T-helper 17 cell (primary cell): ENCODE measurements at places on chromosomes 4 and X.

DNA sequence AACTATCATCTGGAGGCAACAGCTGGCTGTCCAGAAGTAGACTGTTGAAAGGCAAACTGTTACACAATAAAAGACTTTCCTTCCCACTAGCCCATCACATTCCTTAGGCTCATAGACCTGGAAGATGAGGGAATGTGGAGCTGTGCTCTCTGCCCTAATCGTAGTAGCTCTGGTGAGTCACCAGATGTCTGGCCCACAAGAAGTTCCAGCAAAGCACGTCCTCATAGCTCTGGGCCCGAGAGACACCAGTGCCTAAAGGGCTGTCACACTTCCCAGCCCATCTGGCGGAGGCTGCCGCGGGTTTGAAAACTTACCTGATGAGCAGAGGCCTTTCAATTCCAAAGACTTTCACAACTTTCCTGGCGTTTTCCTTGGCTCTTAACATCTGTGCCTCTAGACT lies 81.7 kb upstream of the STOX2 start:
- no peak for DNase-seq

DNA sequence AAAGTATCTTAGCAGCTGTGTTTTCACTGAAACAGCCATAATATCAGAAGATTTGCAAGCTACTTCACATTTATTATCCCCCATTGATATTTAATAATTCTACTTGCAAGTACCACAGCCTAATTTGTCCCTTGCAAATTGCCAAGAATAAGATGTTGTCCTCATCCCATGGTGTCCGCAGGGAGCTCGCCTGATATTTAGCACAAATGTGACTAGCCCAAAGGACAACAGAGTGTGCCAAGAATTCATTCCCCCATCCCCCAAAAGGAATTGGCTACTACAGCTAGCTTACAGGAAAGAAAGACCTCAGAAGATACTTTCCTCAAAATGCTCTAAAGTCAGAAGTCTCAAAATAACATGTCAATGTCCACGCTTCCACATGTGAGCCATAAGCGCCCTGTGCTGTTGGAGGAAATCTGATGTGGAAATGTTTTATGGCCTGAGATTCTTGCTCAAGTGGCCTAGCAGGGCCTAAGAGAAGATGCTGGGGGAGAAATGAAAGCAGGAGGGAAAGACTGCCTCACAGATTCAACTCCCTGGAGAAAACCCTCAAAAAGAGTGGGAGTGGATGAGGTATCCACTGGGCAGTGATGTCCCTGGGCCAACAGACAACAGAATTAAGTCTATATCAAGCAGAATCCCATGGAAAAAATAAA lies 111.4 kb downstream of the SH3KBP1 start:
- DNase-seq = no peak

GRCh38 chr4:7024336-7024890 lies 18.8 kb upstream of the TADA2B start:
- DNase-seq = no peak

- DNase-seq = no peak
These were observed 39.0 kb upstream of the SLC7A3 start for GRCh38 chrX:70969635-70970481.

DNA sequence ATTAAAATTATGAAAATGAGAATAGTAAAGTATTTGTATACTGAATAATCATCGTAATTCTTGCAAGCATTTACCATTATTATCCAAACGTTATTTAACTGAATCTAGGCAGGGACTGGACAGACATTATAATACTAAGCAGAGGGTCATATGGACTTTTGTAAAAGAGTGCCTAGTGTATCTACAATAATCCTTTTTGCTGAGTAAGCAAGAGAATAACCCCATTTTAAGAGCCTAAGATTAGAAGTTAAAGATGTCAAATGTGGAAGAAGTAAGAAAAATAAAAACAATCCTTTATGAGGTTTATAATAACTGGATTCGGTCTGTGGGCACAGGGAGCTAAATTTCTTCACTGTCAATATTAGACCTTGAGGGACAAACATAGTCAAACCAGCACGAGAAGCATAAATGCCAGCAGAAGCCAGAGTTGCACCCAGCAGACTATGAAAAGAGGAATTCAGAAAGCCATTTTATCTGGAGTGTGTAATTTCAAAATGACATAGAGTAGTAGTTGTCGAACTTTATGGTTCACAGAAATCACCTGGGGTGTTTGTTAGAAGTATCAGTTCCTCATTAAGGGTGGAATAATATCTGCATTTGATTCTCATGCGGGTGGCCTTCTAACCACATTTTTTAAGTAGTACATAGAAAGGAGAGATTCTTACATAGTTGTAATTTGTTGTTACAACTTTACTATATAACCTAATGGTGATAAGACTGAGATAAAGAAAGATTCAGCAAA lies 39.7 kb upstream of the DCLK2 start:
- no peak for DNase-seq

DNA sequence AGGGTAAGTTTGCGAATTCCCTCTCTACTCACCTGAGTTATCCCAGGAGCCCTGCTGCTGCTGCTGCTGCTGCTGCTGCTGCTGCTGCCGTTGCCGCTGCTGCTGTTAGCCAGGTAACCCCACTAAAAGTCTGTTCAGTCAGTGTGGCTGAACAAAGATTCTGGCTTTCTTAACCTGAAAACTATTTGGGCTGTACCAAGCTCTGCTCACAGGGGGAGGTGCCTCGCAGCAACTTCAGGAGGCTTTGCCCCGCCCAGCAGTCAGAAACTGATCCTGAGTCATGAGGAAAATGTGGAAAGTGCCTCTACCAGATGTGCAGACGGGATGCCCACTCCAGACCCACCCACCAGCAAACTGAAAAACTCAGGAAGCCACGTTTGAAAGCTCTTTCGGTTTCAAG lies at the start of gene CAPN6:
TSS of gene CAPN6 (minus strand) at position 145 of the 400 bp plus-strand sequence. CDS start 6,547 bp downstream, outside the sequence.
- no peak for DNase-seq

DNA sequence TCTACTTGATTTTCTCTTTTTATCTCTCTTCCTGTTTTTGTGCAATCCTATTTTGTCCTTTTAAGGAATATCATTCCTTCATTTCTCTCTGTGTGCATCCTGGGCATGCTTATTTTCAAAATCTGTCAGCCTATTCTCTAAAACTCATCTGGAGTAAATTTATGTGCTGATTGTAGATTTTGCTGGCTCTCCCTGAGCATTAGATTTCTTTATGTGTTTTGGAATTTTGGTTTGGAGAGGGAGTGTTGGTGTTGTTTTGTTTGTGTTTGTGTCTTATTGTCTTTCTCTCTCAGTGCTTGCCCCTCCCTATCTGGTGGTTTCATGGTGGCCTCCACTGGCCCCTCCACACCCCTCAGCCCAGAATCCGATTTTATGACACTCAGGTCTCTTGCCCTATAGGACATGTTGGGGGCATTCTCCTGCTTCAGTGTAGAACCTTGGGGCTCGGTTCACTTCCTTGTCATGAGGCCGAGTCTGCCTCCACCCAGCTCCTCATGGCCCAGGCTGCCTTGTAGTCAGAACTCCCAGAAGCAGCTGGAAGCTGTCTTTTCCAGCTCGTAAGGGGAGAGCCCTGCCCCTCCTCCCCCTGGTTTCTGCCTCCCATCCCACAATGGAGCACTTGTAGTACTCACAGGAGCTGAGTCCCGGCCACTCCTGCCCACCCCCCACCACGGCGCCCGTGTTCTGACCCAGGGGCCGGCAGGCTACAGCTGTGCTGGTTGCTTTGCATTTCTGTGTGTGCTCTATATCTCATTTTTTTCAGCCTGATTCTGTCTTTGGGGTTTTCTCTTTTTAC lies 24.5 kb upstream of the PJA1 start:
- DNase-seq = no peak

- DNase-seq = no peak
These were observed 50.1 kb upstream of the GLRB start for GRCh38 chr4:157025898-157026297.

DNA sequence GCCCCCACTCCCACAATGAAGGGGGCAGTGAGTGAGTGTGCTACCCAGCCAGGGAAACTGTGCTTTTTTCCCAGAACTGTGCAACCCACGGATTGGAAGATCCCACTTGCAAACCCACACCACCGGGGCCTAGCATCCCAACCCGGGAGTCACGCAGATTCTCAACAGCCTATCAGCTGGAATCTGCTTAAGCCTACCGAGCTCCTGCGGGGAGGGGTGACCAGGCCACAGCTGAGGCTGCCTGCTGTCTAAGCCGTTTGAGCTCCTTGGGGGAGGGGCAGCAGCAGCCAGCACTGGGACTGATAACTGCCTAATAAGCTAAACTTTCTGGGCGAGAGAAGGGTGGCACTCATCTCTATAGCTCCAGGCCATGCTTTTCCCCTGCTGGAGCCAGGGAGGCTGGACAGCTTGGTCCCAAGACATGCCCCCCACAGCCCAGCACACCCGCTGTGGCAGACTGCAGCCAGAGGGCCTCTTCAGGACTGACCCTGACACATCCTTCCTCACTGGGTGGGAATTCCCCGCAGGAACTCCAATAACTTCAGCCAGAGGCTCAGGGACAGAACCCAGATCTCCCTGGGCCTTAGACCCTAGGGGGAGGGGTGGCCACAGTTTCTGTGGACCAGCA lies 161.3 kb upstream of the MAGEB18 start:
- no peak for DNase-seq

GRCh38 chr4:15779306-15779705 lies 1.2 kb downstream of the CD38 start:
- no peak for DNase-seq

GRCh38 chr4:89427782-89428181 lies 120.2 kb upstream of the GPRIN3 start:
- DNase-seq = no peak

- DNase-seq = no peak
These were observed 45.9 kb downstream of the FAM53A start for GRCh38 chr4:1638272-1638598.

DNA sequence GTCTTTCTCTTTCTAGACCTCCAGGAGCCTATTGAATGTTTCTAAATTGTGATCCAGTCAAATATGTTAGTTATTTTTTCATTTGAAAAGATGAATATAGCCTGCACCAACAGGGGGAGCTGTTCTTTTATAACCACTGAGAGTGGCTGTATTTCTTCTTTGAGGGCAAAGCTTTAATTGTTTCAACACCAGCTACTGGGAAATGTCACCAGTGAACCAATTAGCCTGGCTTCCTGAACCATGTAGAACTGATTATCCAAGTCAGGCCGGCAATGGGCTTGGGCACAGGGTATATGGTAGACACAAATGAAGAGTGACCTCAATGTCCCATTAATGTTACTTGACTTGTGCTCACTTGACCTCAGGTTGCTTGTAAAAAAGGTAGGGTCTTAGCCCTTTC lies 4.8 kb upstream of the DAPP1 start:
- no peak for DNase-seq

GRCh38 chr4:95167805-95168204 lies 381.0 kb downstream of the UNC5C start:
- DNase-seq = no peak

DNA sequence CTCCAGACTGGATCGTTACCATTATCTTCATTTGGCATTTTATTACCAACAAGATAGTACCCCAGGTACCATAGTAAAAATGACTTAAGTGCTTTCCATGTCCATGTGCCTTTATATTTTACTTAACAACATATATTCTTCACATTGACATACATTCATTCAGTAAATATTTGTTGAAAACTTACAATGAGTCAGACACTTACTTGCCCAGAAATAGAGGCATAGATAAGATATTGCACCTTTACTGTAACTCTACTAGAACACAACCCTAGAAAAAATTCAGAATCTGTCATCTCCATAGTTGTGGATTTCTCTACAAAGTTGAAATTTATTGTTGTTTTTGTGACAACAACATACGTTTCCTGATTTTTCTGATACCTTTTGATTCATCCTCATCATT lies 640.6 kb downstream of the RPA4 start:
- DNase-seq = no peak

DNA sequence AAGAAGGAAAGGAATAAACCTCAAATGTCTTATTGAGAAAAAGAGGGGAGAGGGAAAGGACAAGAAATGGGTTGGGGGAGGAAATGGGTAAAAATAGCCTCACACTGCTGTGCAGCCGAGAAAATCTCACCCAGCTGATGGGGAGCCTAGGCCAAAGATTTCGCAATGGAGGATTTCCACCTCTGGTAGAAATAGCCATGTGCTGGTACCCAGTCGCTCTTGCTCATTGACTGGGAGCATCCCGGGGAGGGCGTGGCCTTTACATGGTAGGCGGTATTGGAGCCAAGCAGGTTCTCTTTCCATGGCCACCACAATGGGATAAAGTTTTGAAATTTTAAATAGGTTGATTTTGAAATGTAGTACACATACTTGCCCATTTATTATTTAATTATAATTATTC lies 255.1 kb upstream of the LDB2 start:
- DNase-seq = no peak

DNA sequence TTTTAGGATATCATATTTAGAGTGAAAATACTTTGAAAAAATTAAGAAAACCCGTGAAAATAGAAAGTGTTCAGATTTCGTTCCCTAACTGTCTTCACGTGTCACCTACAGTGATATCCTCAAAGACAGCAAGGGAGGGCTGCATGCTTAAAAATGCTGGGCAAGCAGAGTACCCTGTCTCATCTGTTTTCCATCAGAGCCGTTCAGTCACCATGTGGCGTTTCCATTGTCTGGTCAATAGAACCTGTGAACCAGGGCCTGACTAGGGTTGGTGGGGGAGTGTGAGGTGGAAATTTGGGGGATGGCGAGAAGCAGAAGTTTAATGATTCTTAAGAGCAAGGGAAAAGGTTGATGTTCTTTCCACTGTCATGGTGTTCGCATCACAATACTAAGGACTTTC lies 173.9 kb downstream of the BMPR1B start:
- DNase-seq = no peak

GRCh38 chrX:15797707-15798106 lies 7.4 kb downstream of the ZRSR2 start:
- DNase-seq = no peak

GRCh38 chrX:72203421-72203820 lies 21.9 kb downstream of the PIN4 start:
- DNase-seq = no peak

GRCh38 chr4:186719925-186720694 lies 3.5 kb downstream of the FAT1 start:
- DNase-seq = no peak

DNA sequence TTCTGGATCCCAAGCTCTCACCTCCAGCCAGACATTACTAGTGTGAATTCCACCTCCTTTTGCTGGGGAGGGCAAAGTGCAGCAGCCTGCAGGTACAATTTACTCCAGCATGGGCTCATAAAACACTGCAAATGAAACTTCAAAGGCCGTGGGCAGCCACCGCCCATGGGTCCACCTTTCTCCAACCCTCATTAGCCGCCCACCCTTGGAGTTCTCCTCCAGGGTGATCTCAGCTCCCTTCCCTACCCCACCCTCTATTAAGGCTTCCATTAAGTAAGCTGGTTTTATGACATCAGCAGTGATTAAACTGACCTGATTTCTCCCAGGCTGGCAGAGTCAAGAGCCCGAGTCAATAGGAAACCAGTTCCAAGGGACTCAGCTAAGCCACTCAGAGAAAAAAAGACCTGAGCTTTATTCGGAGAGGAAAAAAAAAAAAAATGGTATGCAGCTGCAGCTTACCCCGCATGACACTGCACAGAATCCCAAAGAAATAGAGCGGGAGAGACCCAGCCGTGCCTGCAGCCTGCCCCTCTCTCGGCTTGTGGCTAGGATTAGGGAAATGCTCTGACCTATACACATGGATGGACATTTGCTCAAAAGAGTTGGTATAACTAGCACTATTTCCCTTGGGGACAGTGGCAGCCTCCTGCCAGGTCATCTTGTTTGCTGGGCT lies 319.6 kb downstream of the PTTG2 start:
- DNase-seq = no peak
